ENCODE measurements at places on chromosomes 2 and 18.

DNA sequence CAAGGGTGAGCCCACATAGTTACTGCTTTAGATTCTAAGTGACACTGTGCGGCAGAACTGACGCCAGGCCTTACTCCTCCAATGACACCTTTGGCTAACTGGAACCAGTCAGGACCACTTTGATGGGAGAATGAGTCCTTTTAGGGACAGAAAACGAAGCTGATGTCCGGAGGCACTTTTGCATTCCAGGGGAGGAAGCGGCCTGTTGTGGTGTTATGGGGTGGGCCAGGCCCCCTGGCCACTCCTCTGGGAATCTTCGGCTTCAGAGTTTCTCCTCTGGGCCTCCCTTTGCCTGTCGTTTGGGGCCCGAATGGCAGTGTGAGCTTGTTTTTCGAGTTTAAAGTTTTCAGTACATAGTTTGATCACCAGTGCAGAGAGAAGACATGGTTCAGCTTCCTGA is 65.9 kb downstream of the MBP start:
- DNase-seq: no peak

- no peak for DNase-seq
Measured at GRCh38 chr2:96091141-96091710, 25.1 kb downstream of the ADRA2B start.

DNA sequence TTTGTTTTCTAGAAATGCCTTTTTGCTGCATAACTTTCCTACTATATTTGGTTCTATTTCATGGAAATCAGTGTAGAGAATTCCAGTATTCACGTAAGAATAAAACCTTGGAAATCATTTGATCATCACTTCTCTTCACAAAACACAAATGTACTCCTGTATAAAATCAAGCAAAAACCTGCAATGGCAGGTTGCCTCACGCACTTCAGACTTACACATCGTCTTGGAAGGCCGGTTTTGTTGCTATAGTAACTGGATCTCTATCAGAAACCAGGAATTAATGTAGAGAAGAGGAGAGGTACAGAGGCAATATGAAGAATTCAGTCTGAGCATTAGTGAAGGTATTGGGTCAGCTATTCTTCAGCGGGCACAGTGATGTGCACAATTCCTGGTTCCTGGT is 370.7 kb upstream of the CYRIA start:
- no peak for DNase-seq

GRCh38 chr2:11257078-11257477 is 87.4 kb downstream of the ROCK2 start:
- DNase-seq: no peak

DNA sequence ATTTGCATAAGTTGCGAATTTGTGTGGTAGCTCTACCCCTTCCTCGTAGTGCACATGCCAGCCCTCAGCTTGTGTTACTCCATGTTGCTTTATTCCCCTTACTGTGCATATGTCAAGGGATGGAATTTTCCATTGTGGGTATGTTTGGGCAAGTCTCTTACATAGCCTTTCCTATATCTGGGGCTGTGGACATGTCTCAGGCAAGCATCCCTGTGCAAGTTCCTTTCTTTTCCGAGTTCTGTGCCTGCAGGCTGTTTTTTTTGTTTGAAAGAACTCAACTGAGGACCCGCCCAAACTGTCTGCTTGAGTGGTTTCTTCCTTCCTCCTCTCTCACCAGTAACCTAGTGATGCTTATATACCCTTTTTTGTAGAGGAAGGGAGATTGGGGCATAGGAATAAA is 1739.1 kb upstream of the PIK3C3 start:
- no peak for DNase-seq

DNA sequence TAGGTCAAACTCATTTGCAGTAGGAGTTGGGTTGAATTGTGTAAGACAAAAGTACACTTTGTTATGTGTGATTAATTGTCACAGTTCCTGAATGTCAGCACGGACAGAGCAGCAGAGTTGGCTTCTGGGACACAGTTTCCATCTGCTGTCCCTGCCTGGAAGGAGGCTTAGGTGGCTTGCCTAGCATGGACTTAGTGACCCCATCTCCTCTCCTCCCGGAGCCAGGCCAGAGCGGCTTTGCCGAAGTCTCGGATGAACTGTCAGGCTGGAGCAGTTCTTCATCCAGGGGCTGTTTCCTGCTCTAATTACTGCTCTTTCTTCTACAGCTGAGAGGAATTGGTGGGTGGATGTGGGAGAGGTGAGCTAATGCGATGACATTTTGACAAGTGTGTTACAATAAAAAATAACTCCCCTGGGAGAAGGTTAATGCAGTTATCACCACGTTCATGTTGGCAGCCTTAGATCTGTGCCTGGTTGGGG is 102.0 kb downstream of the SH3RF3 start:
- DNase-seq: no peak

- no peak for DNase-seq
Measured at GRCh38 chr18:22165049-22165602, 4.3 kb upstream of the GATA6 start.

DNA sequence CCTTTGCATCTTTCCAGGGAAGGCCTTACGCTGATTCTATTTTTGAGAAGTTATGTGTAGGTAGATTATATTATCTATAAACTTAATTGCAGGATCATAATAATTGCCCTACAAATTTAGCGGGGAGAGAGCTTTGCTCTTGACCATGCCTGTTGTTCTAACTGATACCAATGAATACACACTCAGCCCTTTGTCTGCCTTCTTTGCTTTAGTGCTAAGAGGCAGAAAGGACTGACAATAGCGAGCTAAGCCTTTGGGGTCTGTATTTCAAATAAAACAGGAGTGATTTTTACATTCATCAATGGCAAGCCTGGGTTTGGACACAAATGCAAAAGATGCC is 115.3 kb upstream of the STON1 start:
- no peak for DNase-seq

DNA sequence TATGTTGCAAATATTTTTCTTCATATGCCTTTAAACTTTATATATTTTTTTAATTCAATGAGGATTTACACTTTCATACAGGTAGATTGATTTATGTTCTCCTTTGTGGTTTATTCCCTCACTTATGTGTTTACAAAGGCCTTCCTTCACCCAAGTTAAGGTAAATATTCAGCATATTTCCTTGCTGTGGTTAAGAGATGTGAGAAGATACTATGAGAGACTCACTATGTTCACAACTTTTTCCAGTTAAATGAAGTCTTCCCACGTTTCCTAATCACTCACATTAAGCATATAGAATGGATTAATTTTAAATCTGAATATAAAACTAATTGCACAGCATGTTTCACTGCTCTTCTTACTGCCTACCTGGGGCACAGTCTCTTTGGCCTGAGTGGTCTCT is 597 bp downstream of the PECR start:
- DNase-seq: no peak

- no peak for DNase-seq
Measured at GRCh38 chr2:18169121-18169892, 290.8 kb downstream of the KCNS3 start.

- DNase-seq: no peak
Measured at GRCh38 chr2:129262934-129263333, 716.5 kb upstream of the RAB6C start.

- DNase-seq: no peak
Measured at GRCh38 chr2:207987025-207987716, 38.2 kb downstream of the PLEKHM3 start.

DNA sequence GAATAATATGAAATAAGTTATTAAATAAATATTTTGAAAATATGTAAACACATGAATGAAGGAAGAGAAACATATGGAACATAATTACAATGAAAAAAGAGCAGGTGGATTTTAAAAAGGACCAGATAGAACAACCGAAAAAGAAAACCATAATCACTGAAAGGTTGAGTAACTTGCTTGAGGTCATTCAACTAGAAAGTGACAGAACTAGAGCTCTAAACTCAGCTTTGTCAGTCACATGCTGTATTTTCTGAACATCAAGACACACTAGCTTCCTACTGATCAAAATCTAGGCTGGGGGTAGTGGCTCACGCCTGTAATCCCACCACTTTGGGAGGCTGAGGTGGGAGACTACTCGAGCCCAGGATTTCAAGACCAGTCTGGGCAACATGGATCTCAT is 30.0 kb upstream of the ITGAV start:
- no peak for DNase-seq

DNA sequence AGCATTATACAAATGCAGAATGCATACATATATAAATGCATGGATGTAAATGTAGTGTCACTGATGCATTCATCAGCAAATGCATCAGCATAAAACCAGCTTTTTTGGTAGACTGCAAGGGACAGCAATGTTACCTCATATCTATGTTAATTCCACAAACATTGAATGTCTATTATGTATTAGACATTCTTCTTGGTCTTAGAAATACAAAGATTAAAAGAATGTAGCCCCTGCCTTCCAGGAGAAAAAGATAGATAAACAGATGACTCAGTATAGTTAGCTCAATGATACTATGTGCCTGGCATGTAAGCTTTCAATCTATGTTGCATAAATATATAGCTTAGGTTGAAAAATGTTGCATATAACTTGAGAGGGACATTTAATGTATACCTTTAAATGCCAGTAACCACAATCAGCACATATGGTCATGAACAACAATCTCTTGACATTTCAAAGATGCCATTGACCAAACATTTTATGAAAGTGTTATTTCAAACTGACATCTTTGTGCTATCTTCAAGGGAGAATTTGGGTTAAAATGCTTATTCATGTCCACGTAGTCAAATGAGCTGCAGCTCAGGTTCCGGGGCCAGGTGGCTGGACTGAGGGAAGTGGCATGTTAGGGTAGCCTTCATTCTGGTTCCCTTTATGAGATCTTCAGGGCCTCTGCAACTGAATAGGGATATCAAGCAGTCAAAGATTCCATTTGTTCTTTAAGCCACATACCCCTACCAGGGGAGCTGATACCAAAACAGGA is 45.2 kb upstream of the GCG start:
- peak; percentile 17 for DNase-seq

- peak; percentile 52 for DNase-seq
Measured at GRCh38 chr2:26745609-26746327, 18.3 kb upstream of the SLC35F6 start.

GRCh38 chr2:8525582-8526402 is 156.1 kb upstream of the ID2 start:
- DNase-seq: no peak

DNA sequence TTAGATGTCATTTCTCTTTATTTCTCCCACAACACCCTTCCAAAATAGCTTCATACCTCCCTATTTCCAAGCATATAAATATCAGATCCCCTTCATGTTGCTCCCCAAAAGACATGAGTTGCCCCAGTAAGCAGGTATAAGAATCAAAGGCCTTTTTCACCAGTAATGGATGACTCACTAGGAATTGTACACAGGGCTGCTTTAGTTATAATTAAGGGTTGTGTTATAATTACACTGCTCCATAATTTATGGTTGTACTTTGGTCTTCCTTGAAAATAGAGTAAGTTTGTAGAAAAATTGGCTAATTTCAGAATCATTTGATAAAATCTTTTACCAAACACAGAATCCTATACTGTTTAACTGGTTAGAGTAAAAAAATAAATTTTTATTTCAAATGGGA is 8.8 kb upstream of the AQP4 start:
- DNase-seq: no peak

- no peak for DNase-seq
Measured at GRCh38 chr2:111162718-111163331, 42.1 kb downstream of the BCL2L11 start.

- DNase-seq: no peak
Measured at GRCh38 chr2:46296840-46297545, at the start of gene EPAS1. Gene EPAS1 (plus strand): TSS chr2:46297407. CDS start chr2:46297912, 505 bp downstream.

GRCh38 chr2:177733-178132 is 86.1 kb downstream of the SH3YL1 start:
- DNase-seq: no peak

- no peak for DNase-seq
Measured at GRCh38 chr2:220568296-220568695, 940.9 kb downstream of the SLC4A3 start.

DNA sequence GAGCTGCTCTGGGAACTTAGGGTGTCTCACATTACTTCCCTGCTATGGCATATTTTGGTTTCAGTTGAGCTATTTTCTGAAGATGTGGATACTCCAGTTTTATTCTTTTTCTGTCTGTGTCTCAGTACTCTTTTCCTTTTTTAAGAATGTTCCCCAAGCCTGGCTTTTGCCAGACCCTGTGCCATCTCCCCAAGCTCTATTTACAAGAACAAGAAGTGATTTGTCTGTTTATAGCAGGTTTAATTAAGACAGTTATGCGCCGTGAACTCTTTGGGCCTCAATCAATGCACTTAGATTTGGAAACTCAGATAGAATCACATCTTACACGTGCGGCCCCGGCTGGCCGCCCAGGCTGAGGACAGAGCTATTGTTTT is 8.9 kb upstream of the SATB2 start:
- no peak for DNase-seq

DNA sequence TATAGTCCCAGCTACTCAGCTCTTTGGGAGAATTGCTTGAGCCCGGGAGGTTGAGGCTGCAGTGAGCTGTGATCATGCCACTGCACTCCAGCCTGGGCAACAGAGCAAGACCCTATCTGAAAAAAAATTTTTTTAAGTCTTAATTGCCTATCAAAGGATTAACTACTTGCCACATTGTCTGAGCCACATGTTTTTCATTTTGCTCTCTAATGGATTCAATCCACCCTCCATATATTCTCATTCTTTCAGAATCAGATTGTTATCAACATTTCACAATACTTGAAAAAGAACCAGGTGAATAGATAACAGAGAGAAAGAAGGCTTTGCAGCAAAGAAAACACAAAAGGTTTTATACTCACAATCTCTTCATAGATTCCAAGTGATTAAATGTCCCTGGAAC is 61.0 kb downstream of the PXDN start:
- no peak for DNase-seq

DNA sequence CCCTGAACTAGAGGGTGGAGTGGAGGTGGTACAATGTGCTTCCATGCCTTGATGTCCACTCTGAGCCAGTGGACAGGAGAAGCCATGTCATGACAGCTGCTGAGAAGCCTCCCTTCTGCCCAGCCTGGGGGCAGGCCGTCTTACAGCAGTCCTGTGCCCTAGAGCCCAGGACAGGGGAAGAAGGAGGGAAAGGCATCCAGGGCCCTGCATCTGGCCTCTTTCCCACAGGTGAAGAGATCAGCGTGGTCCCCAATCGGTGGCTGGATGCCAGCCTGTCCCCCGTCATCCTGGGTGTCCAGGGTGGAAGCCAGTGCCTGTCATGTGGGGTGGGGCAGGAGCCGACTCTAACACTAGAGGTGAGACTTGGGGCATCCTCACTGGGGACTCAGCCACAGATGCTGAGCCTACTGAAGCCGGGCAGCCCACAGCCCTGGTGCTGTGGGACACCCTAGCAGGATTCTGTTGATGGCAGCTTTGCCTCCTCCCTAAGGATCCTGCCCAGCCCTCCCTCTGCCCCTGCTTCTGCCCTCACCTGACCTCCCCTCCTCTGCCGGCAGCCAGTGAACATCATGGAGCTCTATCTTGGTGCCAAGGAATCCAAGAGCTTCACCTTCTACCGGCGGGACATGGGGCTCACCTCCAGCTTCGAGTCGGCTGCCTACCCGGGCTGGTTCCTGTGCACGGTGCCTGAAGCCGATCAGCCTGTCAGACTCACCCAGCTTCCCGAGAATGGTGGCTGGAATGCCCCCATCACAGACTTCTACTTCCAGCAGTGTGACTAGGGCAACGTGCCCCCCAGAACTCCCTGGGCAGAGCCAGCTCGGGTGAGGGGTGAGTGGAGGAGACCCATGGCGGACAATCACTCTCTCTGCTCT is 3.1 kb downstream of the IL36RN start:
- DNase-seq: no peak

Measured in HS-27A (cell line).